ENCODE measurements at places on chromosomes 2 and 18.

GRCh38 chr2:3131636-3132326, 245.8 kb downstream of the EIPR1 start:
- ATAC-seq: no peak

GRCh38 chr2:220437938-220438337, 810.5 kb downstream of the SLC4A3 start:
- no peak for ATAC-seq

- peak; percentile 66 for ATAC-seq
Measured at GRCh38 chr2:84939426-84940087, 31.4 kb upstream of the KCMF1 start.

DNA sequence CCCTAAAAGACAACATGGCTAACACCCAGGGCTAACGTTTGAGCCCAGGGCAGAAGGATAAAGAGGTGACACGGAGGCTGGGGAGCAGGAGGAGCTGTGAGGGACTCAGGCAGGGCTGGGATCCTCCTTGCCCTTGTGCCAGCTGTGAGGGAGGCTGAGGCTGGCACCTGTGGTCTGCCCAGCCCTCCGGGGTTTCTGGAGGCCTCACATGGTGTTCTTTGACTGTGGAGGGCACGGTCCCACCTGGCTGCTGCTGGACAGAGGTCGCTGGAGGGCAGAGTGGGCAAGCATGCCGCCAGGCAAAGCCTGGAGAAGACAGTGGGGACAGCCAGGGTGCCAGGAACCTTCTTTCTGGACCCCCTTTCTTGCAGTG, 26.8 kb upstream of the CNNM3 start:
- ATAC-seq: no peak

DNA sequence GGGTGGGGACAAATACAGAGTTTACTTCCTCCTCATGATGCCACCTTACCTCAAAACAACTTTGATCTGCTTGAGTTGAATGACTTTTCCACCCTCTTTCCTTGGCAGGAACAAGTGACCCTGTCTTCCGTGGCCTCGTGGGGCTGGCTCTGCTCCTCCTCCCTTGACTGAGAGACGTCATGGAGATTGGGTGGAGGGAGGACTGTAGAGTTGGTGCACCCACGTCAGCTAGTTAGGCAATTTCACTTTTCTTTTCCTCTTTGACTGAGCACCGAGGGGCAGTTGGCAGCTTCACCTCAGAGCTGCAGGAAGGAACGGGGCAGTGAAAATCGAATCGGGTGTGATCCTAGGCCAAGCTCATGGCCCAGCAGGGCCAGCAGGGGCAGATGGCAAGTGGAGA, at the start of gene SP140:
TSS of gene SP140 (plus strand) at position 251 of the 400 bp plus-strand sequence. CDS start at position 360, 109 bp downstream.
- ATAC-seq: peak; percentile 94

GRCh38 chr2:225074919-225075681, 32.8 kb upstream of the DOCK10 start:
- ATAC-seq: peak; percentile 48

DNA sequence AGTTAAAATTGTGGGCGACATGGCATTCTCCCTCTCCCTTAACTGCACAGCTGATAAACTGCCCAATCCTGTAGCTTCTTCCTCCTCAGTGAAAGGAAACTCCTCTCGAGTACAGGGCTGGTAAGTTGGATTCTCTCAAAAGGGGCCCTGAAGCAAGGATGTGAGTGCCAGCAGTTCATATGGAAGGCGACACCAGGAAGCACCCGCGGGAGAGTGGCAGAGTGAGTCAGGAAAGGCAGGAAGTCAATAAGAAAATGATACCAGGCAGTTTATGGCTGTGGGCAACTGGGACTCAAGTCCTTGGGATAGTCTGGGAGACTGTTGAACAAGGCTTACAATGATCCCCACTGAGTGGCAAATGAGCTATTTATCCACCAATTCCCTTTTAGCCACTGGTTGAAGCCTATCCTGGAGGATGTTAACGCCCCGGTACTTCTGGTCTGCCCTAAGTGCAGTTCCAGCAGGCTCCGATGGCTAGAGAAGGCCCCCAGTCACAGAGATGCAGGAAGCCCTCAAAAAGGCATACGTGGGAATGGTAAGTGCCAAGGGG, 34.8 kb downstream of the ABHD3 start:
- ATAC-seq: no peak

GRCh38 chr18:28124131-28125029, 52.5 kb downstream of the CDH2 start:
- ATAC-seq: no peak

DNA sequence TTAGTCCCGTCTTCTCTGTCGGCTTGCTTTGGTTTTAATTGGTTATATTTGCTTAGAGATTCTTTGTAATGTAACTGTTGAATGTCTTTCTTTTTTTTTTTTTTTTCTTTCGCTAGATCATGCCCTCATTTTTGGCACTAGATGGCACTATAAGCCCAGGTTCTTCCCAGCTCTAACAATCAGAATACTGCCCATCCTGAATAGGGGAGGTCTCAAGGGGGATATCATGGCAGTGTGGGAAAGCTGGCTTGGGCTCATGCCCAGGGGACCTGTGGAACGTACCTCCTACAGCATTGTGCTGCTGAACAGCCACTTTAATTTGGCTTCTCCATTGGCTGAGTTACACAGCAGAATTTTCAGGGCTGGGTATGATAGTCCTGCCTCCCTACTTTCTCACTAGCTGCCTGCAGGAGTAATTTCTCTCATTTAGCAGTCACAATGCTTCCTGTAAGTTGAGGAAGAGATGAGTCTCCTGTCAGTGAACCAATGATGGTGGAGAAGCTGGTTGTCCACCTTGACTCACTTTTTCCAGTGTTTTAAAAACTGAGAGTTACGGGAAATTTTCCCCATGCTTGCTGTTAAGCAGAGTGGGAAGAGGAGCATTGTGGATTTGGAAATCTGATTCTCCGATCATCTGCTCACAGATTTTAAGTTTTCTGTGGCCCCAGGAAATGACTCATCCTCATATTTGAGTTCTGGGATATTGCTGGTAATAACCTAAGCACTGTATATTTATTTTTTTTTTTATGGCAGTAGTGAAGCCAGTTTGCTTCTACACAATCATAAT, 47.2 kb downstream of the RAD51AP2 start:
- ATAC-seq: no peak

GRCh38 chr2:694174-694573, 17.0 kb upstream of the TMEM18 start:
- no peak for ATAC-seq

GRCh38 chr2:218301176-218301819, 9.0 kb upstream of the TMBIM1 start:
- ATAC-seq: peak; percentile 92

All from activated T-helper 17 cell treated with anti-CD3 and anti-CD28 coated beads, Interleukin-2, amount 50 U/mL, for 72 hours (primary cell).